NCI-H2107 (cell line): ENCODE measurements at places on chromosomes 16 and 17.

GRCh38 chr16:86351041-86351784 is 159.1 kb upstream of the FOXF1 start:
- DNase-seq = no peak

DNA sequence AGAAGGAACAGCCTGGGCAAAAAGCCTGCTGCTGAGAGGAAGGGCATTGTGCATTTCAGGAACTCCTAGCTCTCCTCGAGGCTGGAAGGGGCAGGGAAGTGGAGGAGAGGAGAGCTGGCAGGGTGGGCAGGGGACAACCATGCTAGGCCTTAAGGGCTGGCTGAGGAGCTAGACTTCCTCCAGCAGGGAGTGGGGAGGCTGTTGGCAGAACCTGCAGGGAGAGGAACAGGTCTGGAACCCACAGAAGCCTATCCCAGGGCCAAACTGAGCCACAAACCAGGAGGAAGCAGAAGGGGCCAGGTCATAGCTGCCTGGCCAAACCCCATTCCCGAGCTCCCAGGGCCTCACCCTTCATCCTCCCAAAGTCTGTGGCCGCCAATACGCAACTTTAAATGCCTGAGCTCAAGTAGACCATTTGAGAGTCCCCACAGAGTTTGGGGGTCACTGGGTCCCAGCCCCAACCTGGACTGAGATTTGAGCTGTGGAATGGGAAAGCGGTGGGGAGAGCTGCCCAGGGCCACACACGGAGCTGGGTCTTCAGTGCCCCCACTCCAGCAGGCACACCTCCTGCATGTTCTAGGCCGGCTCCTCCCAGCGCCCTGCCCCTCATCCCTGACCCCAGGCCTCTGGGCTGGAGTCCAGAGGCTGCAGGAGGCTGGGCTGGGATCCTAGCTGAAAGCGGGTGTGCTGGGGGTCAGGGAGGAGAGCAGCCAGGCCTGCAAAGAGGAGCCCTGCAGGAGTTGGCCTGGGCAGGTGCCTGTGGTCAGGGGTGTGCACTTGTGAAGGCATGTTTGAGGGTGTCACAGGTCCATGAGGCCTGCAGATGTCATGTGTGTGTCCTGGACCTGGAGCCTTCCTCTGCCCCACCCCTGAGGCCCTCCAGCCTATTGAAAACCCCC is 4.5 kb downstream of the CDH5 start:
- no peak for DNase-seq

DNA sequence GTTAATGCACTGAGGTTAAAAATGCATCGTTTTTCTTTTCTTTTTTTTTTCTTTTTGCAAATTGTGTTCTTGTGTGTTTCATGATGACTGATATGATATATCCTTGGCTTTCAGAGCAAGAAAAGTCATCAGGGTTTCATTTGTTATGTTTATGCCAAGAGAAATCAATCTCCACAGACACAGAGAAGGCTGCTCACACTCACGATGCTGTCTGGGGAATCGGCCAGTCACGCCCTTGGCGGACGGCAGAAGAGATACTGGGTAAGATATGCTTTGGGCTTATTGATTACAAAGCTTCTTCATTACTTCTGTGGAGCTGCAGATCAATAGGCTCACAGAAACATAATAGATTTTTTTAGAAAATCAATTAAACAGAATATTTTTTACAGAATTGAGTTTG is 42.2 kb upstream of the TNRC6C start:
- DNase-seq = no peak

GRCh38 chr17:48989100-48989499 is 8.1 kb upstream of the IGF2BP1 start:
- no peak for DNase-seq

- no peak for DNase-seq
Measured at GRCh38 chr16:59336136-59336695, 602.1 kb upstream of the GOT2 start.

GRCh38 chr16:65038100-65038499 is 83.8 kb downstream of the CDH11 start:
- no peak for DNase-seq

GRCh38 chr17:68612209-68612922 is 11.2 kb upstream of the FAM20A start:
- DNase-seq = no peak

DNA sequence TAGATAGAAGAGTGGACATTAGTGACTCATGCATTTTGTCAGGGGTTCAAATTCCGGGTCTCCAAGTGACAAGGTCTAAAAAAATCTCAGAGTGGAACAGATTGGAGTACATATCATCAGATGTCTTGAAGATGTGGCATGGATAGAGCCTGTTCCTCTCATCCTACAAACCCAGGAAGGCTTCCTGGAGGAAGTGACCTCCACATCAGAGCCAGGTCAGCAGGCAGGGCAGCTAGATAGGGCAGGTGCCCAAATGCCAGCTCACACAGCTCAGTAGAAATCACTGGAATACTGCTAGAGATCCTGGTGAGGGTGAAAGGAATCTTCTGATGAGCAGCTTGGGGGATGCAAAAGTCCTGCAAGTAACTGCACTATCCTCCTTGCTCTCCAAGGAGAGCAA is 196.6 kb upstream of the SDK2 start:
- DNase-seq = no peak

DNA sequence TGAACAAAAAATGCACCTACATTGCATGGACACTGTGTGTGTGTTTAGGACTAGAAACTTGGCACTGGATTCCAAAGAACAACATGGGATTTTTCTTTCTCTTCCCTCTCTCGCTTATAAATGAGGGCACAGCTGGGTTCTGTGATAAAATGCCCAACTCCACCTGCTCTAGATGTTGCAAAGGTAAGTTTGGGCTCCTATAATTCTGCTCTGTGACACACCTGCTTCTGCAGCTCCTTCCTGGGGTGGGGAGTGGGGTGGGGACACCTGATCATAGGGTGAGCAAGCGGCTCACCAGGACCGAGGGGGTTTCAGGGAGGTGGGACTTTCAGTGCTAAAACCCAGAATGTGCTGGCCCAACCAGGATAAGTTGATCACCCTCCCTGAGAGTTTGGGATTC is 104.3 kb downstream of the AXIN2 start:
- DNase-seq = no peak

GRCh38 chr17:61276806-61277205 is 122.8 kb upstream of the TBX2 start:
- no peak for DNase-seq

- DNase-seq = no peak
Measured at GRCh38 chr17:1769822-1770477, 8.1 kb downstream of the SERPINF1 start.

DNA sequence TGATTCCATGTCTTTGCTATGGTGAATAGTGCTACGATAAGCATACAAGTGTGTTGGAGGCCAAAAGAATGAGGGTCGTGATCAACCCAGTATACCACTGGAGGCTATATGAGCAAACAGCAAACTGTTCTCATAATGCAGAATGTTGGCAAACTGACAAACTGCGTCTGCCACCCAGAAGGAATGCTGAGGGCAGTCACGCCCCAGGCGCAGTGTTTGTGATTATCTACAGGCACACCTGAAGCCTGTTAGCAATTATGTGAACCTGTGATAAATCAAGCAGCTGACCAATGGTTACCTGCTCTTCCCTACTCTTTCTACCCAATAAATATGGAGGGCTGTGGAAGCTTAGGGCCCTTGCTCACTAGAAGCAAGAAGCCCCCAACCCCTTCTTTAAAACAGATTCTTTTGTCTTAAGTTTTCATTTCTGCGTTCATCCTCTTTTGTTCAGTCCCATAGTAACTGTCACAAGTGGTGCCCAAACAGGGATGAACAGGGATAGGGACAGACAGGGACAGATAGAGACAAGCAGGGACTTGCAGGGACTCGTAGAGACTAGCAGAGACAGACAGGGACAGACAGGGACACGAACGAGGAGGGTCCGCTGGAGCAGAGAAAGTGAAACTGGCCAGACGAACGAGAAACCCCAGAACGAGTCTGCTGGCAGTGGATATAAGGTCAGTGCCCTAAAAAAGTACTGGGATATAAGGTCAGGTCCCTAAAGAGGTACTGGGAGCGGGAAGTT is 25.1 kb downstream of the CD300LG start:
- no peak for DNase-seq

GRCh38 chr17:74325743-74326379 is at the start of gene KIF19:
TSS of gene KIF19 (plus strand) at chr17:74326226. CDS start at chr17:74326350, 124 bp downstream.
- no peak for DNase-seq

DNA sequence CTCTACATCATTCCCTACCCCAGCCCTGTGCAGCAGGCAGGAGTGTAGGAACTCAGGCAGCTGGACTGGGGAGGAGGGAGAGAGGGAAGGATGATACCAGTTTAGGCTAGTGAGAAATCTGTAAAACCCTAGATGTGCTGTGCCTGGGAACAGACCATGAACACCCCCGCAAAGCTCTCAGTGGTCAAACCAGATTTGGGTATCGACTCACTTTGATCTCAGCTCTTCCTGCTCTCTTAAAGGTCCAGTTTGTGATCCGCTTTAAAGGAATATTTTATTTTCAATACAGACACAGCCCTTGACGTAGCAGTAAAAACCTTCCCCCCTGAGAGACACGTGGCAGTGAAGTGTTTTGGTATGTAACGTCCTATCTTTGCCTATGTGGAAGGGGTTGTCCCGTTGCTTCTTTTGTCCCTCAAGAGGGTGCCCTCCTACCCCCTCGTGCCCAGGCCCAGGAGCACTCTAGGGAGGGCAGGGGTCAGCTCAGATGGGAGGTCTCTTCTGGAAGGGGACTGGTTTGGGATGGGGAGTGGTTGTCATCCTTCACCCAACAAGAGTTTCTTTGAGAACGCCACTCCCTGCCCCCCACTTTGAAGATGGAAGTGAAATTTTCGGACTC is 19.3 kb upstream of the TBX2 start:
- DNase-seq = no peak

GRCh38 chr16:48117217-48118105 is 38.3 kb downstream of the ABCC12 start:
- no peak for DNase-seq

DNA sequence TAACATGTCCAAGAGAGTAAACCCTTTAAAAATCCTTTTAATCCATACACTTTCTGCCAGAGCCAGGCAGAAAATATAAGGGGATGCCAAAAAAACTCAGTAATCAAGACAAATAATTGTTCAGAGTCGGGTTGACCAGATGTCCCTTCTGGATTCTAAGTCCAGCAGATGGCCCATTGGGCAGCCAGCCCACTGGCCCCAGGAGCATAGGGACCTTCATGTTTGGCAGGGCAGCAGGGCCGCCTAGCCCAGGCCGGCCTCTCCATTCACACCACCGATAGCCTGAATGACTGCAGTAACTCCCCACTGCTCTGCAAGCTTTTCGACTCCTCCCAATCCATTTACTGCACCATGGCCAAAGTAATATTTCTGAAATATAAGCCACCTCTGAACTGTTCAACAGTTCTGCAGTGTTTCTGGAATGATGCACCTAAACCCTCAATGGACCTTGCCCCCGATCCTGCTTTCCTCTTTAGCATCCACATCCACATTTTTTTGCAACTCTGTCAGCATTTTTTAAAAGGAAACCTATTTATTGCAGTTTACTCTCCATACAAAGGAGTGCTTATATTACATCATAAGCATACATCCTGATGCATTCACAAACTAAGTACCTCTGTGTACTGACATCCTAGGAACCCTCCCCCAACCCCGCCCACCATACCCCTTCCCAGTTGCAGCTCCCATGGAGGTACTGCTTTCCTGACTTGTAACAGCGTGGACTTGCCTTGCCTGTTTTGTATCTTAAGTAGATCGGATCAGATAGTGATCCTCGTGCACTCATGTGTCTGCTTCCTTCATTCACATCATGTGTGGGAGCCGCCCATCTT is 46.4 kb downstream of the LDHD start:
- no peak for DNase-seq

- no peak for DNase-seq
Measured at GRCh38 chr17:14840616-14841231, 424.4 kb downstream of the PMP22 start.

GRCh38 chr16:65481956-65482355 is 360.1 kb upstream of the CDH11 start:
- no peak for DNase-seq

DNA sequence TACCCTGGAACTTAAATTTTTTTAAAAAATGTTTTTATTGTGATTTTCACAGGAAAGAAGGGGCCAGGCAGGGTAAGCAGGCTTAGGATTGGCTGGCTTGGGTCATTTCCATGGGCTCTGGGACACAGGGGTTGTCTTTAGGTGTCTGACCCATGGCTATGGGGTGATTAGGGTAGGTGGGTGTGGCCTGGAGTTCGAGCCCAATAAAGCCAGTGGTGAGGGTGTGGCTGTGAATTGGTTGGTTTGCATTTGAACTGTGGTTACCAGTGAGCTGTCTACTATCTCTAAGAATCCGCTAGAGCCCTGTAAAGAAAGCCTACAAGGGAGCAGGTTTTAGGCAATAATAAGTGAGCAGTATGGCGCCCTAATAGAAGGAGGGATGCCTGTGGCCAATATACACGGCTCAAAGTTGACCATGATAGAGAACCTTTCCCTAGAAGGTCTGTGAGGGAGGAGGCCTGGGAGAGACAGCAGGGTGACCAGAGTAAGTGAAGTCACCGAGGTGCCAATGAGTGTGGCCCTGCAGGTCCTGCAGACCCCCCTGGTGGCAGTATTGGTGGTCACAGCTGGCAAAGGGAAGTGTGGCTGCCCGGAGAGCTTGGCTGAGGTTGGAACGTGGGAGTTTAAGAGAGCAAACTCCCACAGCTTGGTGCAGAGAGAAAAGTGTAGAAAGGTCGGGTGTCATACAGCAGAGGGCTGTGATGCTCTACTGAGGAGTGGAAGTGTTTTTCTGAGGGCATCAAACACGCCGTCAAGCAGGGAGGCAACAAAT is 454.0 kb downstream of the WWOX start:
- DNase-seq = no peak

DNA sequence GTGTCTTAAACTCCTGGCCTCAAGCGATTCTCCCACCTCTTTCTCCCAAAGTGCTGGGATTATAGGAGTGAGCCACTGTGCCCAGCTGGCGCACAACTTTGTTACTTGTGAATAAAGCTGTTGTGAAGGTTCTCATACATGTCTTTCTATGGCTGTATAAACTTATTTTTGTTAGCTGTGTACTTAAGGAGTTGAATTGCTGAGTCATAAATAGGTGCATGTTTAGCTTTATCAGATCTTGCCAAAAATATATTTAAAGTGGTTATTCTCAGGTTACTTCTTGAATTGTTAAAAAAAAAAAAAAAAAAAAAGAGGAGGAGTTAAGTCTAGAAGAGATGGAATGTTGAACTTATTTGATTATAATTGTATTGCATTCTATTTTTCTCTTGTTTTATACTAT is 47.6 kb upstream of the IRX3 start:
- no peak for DNase-seq

DNA sequence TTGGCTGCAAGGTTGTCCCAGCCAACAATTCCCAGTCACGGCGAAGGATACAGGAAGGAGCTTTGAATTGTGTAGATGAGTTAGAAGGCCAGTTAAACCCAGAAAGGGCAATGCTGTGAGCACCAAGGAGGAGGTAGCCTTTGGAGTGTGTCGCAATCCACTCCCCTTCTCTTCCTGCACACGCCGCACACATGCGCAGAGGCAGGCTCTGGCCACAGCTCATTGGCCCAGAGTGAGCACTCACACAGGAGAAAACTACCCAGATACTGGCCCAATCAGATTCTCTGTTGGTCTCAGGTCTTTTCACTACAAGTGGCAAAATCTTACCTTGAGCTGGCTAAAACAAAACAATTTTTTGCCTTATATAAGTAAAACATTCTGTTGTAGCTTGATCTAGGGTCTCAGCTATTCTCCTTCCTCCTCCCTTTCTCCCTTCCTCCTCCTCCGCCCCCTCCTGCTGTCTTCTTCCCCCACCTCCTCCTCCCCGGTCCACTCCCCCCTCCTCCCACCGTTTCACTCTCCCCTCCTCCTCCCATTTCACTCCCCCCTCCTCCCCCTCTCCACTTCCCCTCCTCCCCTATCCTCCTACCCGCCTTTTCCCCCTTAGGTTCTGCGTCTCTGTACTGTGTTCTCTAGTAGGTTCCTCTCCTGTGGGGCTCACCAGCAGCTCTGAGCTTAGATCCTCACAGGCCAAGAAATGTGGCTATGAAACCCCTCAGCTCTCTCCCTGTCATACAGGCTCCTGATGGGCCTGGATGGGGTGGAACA is 344.9 kb downstream of the CPPED1 start:
- no peak for DNase-seq
